Fibroblast of upper back skin (primary cell): ENCODE measurements at places on chromosomes 5 and 9.

DNA sequence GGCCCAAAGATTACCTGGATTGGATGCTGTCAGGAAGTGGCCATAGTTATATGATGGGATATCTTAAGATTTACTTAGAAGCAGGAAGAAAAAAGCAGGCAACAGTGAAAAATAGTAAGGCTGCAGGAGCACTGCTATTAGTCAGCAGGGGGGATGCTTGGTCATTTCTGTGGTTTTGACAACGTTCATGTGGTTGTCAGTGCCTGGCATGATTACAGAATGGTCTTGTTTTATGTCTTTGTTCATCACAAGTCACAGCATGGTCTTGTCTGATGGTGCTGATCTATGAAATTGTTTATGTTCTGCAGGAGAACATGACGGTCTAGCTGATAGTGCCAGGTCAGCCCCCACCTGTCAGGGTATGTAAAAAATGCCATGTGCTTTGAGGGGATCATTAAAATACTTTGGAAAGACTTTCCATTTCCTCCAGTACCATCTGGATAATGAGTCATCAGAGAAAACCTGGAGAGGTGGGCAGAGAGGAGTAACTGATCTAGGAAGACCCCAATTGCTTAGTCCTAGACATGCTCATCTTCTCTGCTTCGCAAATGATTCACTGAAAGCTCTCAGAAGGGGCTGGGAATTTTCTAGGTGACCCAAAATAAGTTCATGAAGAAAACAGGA is 48.5 kb downstream of the PLGRKT start:
- peak; percentile 94 for DNase-seq

- no peak for DNase-seq
Observed at GRCh38 chr5:30725073-30725472, 468.4 kb upstream of the CDH6 start.

GRCh38 chr5:74717596-74717995 is 32.6 kb downstream of the HEXB start:
- no peak for DNase-seq

DNA sequence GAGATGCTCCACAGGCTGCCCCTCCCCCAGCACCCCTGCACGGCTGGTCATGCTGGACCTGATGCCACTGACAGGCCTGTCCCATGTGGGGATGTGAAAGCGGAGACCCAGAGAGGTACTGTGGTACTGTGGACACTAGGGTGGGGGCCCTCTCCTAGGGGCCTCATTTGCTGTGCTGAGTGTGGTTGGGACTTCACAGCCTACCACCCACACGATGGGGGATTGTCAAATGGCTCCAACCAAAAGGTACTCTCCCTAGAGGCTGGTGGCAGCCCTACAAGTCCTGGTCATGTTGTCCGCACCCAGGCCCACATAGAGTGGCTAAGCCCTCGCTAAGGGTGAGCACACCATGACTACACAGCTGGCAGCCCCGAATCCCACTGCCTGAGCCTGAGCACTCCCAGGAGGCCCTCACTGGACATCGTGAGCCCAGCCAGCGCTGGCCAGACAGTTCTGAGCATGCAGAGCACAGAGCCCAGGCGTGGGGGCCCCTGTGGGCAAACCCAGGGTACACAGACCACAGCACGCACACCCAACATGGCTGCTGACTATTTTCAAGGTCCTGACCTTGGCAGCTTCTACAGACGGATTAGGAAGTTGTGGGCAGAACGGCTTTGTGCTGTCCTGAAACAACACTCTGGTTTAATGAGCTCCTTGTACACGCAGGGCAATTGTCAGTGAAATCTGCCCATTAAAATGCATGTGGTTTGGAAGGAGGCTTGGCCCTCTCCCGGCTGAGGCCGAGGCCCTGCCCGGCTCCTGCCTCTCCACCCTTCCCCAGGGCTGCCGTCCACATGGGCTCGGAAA is 214.1 kb downstream of the HSPA4 start:
- DNase-seq, result no peak
